ENCODE measurements at places on chromosomes 6 and 20.

- DNase-seq = no peak
Measured at GRCh38 chr6:26195376-26195923, 108.2 kb downstream of the HFE start.

DNA sequence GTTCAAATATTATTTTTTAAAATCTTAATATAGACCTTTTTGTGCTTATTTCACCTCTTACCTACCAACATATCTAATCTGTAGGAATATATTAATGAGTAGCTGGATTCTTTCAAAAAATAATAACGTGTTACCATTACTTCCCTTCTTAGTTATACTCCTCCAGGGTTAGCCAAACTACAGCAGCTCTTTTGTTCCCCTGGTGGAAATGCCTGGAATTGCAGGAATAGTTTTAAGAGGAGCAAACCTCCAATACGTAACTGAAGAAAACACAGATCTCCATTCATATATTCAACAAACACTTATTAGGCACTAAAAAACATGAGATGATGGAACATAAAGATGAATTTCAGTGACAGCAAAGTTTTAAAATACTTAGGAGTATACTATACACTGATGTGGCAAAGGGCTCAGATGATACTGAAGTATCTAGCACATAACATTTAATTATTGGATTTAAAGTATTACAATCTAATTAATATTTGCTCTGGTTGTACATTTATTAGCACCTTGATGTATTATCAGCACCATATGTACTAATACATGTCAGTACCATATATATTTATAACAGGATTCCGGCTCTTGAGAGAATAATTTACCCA, 78.3 kb downstream of the TBX18 start:
- no peak for DNase-seq

DNA sequence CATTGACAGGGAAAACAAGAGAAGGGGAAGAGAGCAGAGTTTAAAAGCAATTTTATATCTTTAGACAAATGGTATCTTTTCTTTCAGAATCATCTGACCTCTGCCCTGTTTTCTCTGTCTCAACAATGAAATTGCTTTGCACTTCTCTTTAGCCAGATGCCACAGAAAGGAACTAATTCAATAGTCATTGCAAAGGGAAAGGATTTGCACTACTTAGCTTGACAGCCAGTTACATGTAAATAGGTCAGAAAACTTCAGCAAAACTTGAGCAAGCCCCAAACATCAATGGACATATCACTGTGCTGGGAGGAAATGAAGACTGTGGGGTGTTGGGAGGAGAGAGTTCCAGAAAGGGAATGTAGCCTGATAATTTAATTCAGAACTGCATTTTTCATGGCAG, 181.3 kb upstream of the FAM83B start:
- DNase-seq = no peak

GRCh38 chr6:154606457-154606856, 96.0 kb upstream of the CNKSR3 start:
- no peak for DNase-seq

- DNase-seq = no peak
Measured at GRCh38 chr20:38889050-38889449, 37.2 kb upstream of the FAM83D start.

DNA sequence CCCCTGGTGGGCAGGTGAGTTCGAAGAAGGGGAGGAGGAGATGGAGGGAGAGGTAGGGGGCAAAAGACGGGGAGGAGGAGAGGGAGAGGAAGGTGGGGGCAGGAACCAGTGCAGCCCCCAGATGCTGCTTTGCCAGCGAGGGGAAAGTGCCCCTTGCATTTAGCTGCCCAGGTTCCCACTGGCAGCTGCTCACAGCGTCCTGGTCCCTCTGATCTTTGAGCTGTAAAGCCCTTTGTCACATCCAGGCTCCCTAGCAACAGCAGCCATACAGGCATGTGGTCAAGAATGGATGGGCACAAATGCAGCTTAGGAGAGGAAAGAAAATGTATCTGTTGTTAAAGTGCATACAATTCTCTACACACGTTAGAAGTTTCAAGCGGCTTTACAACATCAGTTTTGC, 160.9 kb downstream of the CD83 start:
- DNase-seq = no peak

GRCh38 chr6:27472182-27472616, 706 bp downstream of the ZNF184 start:
- peak; percentile 89 for DNase-seq

- no peak for DNase-seq
Measured at GRCh38 chr6:88852775-88853174, 110.6 kb downstream of the RNGTT start.

GRCh38 chr6:3368685-3369084, 88.2 kb downstream of the SLC22A23 start:
- peak; percentile 60 for DNase-seq

GRCh38 chr6:21064756-21065340, 528.7 kb upstream of the SOX4 start:
- no peak for DNase-seq

GRCh38 chr6:111011360-111012142, 29.7 kb downstream of the RPF2 start:
- peak; percentile 35 for DNase-seq

- no peak for DNase-seq
Measured at GRCh38 chr6:56689663-56690062, 47.0 kb upstream of the DST start.

GRCh38 chr20:4076033-4076432, 60.7 kb upstream of the RNF24 start:
- peak; percentile 11 for DNase-seq

- no peak for DNase-seq
Measured at GRCh38 chr6:155328539-155329459, 14.5 kb upstream of the TFB1M start.

- no peak for DNase-seq
Measured at GRCh38 chr6:106748547-106749207, 119.3 kb downstream of the QRSL1 start.

DNA sequence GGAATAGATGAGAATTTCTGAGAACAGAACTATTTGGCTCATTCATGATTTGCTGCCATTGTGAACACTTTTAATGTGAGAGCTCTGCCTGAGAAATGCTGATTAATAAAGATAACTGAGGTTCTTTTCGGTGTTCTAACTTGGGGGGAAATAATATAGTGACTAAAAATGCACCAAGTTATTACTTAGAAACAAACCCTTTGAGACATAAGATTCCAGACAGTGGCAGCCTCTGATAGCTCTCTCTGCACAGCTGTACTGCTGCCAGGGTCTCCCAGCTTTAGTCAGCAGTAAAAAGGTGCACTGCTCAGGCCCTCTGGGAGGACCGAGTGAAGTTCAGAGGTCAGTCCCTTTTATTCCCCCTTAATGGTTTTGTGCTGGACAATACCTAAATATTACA, 2.5 kb upstream of the PRDM1 start:
- DNase-seq = no peak

All from spinal cord (tissue), 10 donors.